ENCODE measurements at places on chromosomes 1 and 21.

- no peak for DNase-seq
Measured at GRCh38 chr1:189431447-189431846, 1046.2 kb downstream of the BRINP3 start.

GRCh38 chr21:35163411-35163810 is 114.3 kb upstream of the RUNX1 start:
- no peak for DNase-seq

GRCh38 chr1:21233490-21233889 is 56.8 kb downstream of the ECE1 start:
- no peak for DNase-seq

- no peak for DNase-seq
Measured at GRCh38 chr1:57072401-57073110, 106.7 kb upstream of the C8B start.

- DNase-seq: no peak
Measured at GRCh38 chr1:44565833-44566232, 108.4 kb downstream of the TMEM53 start.

DNA sequence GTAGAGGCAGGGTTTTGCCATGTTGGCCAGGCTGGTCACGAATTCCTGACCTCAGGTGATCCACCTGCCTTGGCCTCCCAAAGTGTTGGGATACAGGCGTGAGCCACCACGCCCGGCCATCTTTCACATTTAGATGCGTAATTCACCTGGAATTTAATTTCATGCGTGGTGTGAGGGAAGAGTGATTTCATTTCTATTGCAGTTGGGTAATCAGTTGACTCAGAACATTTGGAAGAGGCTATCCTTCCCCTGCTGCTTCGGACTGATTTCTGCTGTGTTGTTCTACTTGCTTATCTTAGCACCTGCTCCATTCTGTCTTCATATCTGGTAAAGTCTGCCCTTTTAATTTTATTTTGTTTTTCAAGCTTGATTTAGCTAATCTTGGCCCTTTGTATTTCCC is 19.1 kb downstream of the DIP2A start:
- DNase-seq: no peak

DNA sequence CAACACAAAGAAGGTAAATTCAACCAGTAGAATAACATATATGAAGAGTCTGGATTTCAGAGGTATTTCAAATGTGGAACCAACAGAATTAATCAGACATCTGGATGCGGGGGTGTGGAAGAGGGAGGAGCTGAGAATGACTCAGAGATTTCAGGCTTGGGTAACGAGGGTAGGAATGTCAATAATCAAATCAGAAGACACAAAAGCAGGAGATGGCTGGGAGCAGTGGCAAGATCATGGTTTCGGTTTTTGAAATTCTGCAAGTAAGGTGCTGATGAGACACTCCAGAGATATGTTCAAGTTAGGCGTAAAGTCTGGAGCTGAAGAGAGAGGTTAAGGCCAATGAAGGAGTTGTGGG is 64.0 kb downstream of the PLPPR5 start:
- no peak for DNase-seq

GRCh38 chr1:28571911-28572310 is 19.0 kb downstream of the TRNAU1AP start:
- no peak for DNase-seq

DNA sequence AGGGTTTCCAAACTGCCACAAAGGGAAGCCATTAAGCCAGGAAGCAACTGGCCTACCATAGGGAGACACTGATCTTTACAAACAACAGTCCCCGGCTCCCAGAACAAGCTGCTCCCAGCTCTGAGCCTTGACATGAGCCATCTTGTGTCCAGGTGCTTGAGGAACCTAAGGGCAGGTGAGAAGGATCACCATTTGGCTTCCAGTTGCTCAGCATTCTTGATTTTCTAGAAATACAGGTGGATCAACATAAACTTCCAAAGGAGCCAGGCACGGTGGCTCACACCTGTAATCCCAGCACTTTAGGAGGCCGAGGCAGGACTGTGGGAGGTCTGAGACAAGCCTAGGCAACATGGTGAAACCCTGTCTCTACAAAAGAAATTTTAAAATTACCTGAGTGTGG is 21.6 kb downstream of the ZBTB17 start:
- DNase-seq: no peak

DNA sequence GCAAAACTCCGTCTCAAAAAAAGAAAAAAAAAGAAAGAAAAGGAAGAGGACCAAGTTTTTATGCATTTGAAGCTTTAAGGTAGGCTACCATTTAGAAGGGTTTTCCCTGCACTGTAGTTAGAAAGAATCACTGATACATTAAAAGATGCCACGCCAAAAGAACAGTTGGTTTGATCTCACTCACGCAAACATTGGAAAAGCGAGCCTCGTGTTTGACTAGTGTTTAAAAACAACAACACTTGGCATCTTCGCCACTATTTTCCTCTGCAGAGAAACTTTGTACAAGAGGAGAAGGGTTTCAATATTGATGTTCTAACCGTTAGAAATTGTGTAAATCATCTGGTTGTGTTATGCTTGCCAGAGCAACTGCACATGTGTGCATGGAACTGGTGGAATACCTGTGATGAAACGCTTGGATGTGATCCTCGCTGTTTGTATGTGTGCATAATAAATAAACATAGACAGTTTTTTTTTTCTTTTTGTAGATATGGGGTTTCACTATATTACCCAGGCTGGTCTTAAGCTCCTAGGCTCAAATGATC is 24.0 kb upstream of the CAMTA1 start:
- no peak for DNase-seq

DNA sequence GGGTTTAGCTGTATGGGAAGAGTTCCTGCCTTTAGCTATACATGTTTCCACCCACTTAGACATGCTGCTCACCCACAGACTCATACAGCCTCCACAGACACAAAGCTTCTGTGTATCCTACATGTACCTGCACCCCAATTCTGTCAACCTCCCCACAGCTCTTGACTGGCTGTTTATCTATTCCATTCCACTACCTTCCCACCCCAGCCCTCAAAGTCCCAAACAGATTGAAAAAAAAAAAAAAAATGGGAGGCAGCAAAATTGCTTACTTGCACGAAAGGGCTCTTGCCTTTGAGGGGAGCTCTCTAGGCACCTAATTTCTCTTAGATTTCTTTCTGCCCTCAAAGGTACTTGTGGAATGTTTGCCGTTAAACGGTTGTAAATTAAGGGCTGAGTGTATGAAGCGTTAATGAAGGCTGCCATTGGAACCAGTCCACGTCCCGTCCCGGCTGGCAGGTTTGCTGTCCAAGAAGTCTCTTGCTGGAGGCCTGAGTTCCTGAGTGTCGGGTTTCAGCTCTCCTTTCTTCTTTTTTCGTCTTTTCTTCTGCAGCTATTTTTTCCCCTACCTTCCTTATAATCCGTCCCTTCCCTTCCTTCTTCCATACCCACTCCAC is 43.6 kb downstream of the PBX1 start:
- no peak for DNase-seq

DNA sequence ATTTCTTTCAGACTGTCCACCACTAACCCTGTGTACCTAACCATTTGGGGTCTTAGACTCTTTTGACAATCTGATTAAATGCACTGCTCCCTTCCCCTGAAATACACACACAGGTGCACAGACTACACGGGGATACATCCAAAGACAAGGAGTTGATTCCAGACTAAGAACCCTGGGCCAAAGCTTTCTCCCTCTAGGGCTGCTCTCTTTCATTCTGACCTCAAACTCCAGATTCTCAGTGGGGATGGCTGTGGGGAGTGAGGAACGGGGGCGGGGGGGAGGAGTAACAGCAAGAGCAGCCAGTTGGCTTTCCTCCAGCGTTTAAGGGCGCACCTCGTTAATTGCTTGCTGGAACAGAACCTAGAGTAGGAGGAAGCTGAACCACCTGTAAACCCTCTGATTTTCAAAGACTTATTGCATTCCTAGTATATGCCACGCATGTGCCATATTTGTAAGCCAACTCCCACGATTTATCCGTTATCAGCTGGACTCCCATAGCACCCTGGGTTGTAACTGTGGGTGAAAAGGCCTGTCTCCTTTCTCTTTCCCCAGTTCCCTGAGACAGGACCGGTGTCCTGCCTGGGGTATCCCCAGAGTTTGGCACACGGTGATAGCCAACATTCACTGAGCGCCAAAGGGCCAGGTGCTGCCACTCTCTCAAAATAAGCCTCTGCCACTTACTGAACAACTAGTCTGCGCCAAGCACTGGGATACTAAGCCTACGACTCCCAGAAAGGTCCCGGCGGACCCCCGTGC is 920 bp downstream of the MTHFR start:
- DNase-seq: peak; percentile 37

- no peak for DNase-seq
Measured at GRCh38 chr1:228744356-228744755, 9.1 kb downstream of the RHOU start.

DNA sequence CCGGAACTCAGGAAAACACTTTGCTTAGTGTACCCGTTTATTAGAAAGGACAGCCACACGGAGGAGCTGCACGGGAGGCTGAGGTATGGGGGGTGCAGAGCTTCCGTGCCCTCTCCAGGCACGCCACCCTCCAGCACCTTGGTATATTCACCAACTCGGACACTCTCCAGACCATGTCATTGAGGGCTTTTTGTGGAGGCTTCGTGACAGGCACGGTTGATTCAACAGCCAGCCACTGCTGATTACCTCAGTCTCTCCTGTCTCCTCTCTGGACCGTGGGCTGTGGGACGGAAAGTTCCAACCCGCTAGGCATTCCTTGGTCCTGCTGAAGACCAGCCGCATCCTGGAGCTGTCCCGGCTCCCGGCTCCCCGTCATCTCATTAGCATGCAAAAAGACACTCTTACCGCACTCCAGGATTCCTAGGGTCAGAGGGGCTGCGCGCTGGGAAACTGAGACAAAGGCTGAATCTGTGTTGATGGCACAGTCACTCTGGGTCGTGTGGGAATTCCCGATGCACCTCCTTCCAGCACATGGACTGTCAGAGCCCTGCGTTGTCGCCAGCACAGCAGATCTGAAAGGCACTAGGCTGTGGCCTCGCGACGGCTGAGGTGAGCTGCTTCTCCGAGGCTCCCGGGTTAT is 65.6 kb downstream of the PRKCZ start:
- DNase-seq: no peak

DNA sequence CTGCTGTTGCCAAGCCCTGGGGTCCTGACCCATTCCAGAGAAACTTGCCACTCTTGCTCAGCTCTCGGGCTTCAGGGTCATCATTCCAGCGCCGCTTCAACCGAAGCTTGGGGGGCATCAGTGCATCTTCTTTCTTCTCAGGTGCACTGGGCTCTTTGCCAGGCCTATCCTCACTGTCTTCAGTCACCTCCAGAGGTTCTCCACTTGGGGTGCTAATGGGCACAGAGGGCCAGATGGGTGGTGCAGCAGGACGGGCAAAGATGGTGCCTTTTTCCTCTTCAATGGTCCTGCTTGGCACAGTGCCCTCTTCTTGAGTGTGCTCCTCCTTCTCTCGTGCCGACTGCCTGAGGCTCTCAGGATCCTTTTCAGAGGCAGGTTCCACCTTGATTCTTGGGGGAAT is 13.3 kb downstream of the ETV3 start:
- DNase-seq: no peak

DNA sequence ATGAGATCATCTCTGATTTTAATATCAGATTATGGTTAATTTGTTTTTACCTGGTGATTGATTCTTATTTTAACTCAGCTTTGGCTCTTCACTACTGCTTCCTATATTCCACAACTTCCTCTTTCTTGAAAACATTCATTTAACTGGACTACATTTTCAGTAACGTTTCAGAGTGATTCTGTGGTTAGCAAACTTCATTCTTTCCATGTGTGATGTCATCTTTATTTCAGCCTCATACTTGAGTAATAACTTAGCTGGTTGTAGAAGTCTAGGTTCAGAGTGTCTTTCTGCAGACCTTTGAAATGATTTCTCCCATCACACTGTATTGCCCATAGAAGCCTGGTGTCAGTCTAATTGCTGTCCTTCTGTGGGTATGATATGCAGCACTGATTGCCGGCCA is 36.0 kb upstream of the SLC35F3 start:
- no peak for DNase-seq

GRCh38 chr1:32949519-32949918 is 15.1 kb downstream of the RNF19B start:
- DNase-seq: no peak

DNA sequence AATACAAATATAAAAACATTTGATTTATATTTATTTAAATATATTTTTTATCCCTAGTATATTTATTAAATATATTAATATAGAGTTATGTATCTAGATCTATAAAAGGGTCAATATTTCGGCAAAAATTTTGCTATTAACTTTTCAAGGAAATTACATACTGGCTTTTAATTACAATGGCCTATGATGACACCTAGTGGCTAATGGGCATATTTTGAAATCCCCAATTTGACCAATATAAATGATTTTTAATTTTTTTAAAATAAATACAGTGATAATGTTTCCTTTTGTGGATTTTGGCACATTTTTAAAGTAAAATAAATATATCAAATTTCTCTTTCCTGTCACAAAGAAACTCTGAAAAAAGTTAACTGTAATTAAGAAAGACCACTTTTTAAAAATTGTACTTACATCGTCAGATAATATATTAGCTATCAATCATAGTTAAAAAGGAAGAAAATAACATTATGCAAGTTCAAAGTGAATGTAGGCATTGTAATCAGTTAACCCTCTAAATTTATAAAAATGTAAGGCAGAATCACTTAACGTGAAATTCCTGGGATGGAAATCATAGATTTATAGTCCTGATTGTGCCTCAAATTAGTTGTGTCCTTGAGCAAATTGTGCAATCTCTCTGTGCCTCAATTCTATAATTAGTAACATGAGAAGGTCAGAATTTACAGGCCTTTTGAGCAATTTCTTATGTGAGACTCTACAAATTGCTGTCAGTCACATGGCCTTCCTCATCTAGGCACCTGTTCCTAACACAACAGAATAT is 25.6 kb upstream of the RGS13 start:
- no peak for DNase-seq

GRCh38 chr1:201766131-201766866 is 62.7 kb upstream of the IPO9 start:
- no peak for DNase-seq

- DNase-seq: no peak
Measured at GRCh38 chr21:37828991-37829390, 87.3 kb downstream of the KCNJ6 start.

DNA sequence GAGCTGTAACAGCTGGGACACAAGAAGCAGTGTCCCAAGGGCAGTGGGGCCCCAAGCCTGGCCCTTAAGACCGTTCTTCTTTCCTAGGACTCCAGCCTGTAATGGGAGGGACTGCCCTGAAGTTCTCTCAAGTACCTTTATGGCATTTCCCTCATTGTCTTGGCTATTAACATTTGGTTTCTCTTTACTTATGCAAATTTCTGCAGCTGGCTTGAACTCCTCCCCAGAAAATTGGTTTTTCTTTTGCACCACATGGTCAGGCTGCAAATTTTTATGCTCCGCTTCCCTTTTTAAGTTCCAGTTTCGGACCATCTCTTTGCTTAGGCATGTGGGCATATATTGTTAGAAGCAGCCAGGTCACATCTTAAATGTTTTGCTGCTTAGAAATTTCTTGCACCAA is 3.1 kb upstream of the MROH9 start:
- no peak for DNase-seq

- no peak for DNase-seq
Measured at GRCh38 chr1:240099748-240100147, 8.1 kb downstream of the FMN2 start.

Data from T-helper 2 cell (primary cell).